ENCODE measurements at places on chromosomes 7 and 10.

GRCh38 chr7:86012971-86013370 lies 630.7 kb upstream of the GRM3 start:
- DNase-seq: no peak

GRCh38 chr10:3215153-3215775 lies 42.7 kb upstream of the PITRM1 start:
- DNase-seq: no peak

- DNase-seq: no peak
These were observed 224.3 kb downstream of the TWIST1 start for GRCh38 chr7:18893156-18893555.

DNA sequence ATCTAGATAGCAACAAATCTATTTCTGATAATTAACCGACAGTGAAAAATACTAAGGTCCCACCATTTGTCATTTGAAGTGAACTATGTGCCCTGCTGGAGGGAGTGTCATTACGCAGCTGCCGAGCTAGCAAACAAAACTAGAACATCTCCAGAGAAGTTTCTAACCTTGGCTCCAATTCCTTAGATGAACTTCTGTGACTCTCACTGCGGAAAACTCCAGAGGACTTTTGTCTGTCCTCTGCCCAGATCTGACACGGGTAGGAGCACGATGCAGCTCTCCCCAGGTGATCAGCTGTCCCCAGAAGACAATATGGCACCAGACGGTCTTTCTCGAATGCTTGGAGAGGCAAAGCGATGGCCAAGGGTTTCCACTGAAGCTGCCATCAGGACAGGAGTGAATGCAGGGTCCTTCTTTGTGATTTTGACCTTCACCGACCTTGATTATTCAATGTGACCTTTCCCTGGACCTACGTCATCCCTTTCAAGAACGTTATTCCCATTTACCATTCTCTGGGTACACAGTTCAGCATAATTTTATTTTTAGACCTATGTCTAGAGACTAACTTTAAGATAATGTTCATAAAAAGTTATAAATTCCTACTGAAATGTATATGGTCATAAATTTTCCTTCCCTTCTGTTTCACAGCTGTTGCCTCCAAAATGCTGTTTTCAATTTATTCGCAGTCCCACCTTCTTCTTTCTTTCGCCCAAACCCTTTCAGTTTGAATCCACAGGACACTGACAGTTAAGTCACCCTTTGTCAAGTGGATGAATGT lies 116.7 kb upstream of the C7orf33 start:
- DNase-seq: no peak

DNA sequence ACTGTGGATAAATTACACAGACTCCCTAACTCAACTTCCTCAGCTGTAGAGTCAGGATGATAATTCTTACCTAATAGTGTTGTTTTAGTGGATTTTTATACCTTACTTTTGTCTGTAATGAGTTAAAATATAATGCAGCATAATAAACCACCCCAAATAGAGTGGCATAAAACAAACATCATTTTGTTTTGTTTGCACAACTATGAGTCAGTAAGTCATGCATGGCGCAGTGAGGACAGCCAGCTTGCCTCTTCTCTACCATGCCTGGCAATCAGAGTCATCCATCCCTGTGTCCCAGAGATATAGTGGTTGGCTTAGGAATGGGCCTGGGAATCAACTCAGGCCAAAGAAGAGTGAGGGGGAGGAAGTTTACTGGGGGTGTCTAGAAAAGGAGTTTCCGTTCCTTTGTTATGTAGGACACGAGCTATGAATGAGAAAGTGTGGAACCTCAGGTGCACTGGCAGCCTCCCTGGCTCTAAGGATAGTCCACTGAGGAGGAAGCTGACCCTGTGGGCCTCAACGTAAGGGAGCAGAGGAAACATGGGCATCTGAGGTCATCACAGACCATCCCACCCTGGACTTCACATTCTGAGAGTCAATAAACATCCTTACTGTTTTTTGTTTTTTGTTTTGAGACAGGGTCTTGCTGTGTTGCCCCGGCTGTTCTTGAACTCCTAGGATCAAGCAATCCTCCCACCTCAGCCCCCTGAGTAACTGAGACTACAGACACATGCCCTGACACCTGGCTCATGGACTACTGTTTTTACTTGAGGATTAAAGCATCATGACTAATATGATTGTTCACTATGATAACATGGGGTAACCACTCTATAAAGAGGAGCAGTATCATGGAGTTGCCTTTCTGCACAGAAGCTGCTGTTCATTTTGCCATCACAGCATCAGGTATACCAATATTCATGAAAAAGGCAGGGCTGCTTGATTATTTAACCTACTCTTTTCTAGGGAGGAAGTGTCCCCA lies 21.0 kb upstream of the GRB10 start:
- DNase-seq: no peak

DNA sequence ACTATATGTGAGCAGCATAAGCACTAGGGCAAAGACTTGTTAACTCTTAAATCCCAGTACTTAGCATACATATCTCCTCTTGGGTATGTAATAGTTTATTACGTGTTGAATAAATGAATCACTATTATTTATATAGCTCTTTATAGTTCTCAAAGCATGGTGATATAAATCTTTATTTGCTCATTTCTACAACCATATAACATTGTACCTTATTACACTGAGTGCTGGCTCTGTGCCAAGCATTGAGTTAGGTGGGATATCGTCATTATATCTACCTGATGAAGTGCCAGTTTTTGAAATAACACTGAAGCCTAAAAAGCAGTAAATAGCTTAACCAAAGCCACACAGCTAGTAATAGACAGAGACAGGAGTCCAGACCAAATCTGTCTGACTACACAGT lies 27.9 kb downstream of the AHR start:
- DNase-seq: no peak

GRCh38 chr7:109259151-109259550 lies 689.5 kb downstream of the DNAJB9 start:
- DNase-seq: no peak

GRCh38 chr10:114772496-114773196 lies 48.9 kb upstream of the FHIP2A start:
- no peak for DNase-seq

DNA sequence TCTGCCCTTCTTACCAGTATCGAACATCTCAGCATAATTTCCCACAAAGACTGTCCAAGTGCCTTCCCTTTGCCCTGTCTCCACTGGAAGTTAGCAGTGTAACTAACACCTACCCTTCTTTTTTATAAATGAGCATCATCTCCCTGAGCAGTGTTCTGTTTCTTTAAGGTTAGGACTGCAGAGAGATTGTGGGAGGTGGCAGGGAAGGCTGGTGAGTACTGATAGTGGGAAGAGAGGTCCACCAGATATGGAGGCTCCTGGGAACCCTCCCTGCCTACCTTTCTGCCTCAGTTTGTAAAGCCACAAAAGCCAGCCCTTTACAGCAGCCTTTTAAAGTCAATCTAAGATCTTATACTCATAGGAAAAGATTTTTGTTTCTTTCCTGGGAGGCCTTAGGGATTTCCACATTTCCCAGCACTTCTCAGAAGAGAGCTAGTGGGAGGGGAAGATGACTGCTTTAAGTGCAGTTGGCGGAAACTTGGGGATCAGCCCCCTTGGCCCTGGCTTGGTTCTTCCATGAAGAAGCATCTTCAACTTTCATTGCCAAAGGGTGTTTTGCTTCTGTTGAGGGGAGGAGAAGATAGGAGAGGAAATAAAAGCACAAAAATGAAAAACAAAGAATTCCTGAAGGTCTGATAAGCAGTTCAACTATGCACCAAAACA lies 36.6 kb upstream of the CALD1 start:
- no peak for DNase-seq
